ENCODE measurements at places on chromosomes 3 and 15.
A peak's percentile ranks its signal among the peaks of the same experiment; 100 is the strongest.

- DNase-seq, result no peak
These were observed 6.0 kb upstream of the HERC1 start for GRCh38 chr15:63839722-63840121.

GRCh38 chr3:72490688-72491435, 357.4 kb downstream of the SHQ1 start:
- peak; percentile 58 for DNase-seq

DNA sequence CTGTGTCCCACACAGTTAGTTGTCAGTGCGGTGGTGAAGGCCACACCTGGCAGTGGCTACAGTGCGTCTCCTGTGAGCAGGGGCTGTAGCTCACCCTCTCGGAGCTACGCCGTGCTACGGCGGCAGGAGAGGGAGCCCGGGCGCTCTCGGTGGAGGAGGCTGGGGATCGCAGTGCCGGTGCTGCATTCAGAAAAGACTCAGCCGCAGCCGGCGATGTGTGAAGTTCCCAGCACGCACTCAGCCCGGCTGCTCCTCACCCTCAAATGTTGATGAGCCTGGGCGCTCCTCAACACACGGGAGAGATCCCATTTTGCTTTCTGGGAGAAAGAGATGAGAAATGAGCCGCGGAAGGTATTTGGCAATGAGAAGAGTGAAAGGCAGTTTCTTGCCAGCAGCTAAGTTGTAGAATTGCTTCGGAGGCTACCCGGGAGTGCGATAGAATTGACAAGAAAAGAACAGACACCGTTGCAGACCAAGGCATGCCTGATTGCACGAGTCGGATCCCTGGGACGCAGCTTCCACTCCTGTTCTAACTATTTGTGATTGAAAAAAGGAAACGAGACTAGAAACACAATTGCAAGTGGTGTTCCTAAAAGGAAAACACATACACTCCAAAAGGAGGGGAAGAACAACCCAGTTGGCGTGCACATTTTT, at the start of gene UNC13C:
UNC13C (plus strand) TSS at position 189 of the 654 bp plus-strand sequence. CDS start 34,463 bp downstream, outside the sequence.
- DNase-seq, result peak; percentile 73

DNA sequence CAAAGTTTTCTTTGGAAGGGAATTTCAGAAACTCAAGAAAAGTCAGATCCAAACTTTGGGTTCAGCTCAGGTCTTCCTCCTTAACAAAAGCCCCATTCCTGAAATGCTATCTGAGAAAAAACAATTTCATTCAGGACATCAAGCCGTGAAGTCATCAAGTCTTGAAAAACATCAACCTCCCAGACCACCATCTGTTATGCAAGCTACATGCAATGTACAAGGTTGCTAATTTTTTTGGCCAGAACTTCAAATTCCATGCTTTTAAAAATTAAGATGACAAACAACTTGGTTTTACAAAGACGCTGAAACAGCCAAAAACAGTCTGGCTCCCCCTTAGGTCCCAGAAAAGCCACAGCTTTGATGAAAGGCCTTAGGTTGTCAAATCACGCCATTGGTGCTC, 53.9 kb upstream of the WNT5A start:
- no peak for DNase-seq

DNA sequence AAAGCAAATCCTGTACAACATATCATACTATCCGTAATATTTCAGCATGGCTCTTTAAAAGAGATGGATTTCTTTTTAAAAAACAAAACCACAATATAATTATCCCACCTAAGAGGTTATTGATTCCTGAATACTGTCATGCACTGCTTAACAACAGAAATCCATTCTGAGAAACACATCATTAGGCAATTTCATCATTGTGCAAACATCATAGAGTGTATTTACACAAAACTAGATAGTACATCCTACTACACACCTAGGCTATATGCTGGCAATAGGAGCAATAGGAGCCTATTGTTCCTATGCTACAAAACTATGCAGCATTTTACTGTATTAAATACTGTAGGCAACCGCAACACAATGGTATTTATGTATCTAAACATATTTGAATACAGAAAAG, 242.0 kb downstream of the NEK10 start:
- DNase-seq, result no peak

DNA sequence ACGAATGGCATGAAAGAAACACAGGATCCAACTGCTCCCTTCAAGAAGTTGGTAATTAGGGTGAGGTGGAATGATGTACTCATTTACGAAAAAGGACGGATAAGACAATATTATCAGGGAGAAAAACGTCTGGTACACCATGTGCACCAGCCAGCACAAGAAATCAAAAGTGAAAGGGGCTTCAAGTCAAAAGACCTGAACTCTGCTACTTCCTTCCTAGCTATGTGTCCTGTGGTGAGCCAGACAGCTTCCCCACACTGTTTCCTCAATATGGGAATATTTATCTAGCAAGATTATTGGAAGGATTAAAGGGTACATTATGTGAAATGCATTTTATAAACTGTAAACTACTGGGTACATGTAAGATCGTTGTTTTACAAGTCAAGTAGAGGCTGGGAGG, 33.9 kb downstream of the RAB27A start:
- DNase-seq, result no peak

- DNase-seq, result no peak
These were observed 175.0 kb upstream of the PFN2 start for GRCh38 chr3:150145659-150146058.

DNA sequence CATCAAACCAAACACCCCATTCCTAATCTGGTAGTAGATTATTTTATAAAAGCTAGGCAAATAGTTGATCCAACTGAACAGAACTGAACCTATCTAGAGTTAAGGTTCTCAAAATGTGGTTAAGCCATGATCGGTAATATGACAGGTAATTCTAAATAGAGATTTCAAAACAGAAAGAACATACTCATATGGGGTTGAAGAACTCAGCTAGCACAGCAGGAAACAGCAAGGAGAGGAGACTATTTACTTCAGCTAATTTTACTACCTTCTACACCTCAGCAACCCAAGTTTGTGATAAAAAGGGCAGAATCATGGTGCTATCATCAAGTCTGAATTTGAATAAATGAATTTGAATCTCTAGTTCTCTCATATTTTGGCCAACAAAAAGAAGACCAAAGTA, 11.8 kb downstream of the CD47 start:
- DNase-seq, result no peak

DNA sequence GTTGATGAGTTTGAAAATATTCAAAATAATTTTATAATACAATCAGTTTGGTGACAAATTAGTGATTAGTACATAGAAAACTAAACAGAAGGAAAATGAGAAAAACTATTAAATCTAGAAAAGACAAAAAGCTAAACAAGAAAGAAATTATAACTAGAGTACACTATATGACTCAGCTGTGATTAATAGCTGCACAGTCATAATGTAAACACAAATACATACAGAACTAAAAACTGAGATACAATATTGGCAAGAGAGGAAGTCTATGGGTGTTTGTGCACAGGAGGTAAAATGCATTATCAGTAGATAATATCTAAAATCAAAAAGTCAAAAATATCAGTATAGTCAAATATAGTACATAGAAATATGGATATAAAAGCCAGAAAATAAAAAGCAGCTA, 80.7 kb upstream of the PCSK6 start:
- no peak for DNase-seq

DNA sequence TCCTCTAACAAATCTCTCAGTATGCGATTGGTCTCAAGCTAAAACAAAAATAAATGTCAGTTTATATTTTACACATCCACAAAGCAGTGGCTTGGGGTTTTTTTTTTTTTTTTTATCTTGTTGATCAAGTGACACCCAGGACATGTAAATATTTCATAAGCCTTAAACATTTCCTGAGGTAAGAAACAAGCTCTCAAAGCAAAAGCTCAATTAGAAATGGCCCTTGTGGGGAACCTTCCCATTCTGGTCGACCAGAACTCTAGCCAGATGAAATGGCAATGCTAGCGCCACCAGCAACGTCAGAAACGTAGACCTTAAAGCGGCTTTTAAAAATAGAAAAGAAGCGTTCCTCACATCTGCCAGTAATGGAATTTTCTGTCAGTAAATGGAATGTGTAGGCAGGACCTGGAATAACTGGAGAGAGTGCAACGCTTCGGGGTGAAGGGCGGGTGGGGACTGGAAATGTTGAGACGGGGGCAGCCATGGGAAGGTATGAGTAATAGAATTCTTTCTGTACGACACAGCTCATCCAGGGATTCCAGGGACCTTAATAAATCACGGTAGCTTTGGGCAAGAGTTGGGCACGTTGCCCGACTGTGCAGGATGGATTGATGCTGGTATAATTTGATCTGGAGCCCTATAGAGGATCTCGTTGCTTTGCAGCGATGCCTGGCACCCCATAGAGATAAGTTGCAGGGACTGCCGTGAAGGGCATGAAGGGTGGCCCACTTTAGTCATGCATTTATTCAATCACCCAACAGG, 44.4 kb downstream of the BTD start:
- peak; percentile 56 for DNase-seq

GRCh38 chr3:111858642-111859041, 423 bp upstream of the PHLDB2 start:
- peak; percentile 54 for DNase-seq

DNA sequence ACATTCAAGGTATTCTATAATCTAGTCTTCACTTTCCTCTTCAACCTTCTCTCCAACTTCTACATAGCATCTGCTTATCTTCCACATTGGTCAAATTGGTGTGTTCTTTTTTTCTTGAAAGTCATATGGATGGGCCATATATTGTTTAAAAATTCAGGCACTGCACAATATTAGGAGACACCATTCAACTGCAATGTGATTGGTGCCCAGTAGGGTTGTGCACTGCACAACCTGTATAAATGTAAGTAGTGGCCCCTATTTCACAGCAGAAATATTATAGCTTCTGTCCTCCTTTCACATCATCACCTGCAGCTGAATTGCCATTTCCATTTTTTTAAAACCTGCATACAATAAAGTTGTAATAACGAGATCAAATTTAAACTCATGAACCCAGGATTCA, 18.1 kb upstream of the GOLIM4 start:
- no peak for DNase-seq

DNA sequence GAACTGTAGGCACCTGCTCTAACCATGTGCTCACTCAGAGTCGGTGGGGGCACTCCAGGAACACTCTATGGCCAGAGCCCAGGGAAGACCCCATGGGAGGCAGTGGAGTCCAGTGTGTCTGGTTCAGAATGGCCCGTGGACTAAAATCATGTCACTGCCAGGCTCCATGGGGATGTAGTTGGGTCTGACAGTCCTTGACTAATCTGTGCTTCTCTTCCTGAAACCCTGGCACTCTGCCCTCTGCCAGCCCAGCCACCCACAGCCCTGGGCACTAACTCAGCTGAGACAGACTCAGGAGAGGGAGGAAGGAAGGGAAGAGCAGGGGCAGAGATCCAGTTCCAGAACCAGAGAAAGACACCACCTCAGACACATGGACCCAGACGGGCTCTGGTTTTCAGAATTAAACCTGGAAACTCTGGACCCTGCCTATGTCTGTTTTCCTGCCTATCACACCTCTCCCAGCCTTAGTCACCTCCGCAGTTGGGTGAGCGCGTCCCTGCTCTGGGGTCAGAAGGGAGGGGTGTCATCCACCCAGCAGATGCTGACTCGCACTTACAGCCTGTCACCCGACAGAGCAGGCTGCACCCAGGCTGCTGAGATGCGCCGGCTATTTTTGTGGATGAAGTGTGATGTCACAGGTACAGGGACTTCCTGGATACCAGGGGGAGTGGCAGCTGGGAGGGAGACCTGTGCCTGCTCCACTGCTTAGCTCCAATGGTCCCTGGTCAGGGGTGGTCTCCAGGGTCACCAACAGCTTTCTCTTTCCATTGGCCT, 56.8 kb upstream of the INSYN1 start:
- DNase-seq, result no peak

DNA sequence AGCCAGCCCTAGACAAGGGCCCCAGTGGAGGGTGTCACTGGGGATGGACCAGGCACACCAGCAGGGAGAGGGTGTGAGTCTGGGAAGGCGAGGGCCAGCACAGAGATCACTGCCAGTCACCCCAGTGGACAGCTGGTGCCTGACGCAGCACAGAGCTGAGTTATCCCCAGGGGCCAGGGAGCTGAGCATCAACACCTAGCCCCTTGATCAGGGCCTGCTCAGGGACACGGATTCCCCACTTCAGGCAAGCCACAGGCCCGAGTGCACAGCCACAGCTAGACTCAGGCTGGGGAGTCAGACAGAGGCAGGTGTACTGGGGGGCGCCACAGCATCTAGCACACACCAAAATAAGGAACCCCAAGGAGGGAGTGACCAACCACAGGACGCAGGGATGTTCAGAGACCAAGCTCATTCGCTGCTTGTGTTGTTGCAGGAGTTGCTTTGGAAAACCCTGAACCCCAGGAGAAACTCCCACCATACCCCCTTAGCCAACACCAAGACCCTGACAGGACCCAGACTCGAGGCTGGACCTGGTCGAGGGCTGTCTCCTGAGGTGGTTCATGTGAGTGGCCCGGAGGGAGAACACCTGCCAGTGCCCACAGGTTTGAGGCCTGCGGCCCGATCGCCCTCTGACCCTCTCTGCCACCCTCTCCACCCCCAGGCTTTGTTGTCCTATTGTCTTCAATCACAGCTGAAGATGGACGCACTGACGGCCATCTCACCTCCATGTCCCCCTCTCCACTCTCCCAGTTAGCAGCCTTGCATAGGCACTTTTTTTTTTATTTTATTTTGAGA, 146.8 kb downstream of the TPRA1 start:
- no peak for DNase-seq

GRCh38 chr3:185843126-185843525, 18.3 kb upstream of the IGF2BP2 start:
- no peak for DNase-seq

GRCh38 chr3:126191246-126191645, 10.9 kb upstream of the ALDH1L1 start:
- DNase-seq, result no peak

DNA sequence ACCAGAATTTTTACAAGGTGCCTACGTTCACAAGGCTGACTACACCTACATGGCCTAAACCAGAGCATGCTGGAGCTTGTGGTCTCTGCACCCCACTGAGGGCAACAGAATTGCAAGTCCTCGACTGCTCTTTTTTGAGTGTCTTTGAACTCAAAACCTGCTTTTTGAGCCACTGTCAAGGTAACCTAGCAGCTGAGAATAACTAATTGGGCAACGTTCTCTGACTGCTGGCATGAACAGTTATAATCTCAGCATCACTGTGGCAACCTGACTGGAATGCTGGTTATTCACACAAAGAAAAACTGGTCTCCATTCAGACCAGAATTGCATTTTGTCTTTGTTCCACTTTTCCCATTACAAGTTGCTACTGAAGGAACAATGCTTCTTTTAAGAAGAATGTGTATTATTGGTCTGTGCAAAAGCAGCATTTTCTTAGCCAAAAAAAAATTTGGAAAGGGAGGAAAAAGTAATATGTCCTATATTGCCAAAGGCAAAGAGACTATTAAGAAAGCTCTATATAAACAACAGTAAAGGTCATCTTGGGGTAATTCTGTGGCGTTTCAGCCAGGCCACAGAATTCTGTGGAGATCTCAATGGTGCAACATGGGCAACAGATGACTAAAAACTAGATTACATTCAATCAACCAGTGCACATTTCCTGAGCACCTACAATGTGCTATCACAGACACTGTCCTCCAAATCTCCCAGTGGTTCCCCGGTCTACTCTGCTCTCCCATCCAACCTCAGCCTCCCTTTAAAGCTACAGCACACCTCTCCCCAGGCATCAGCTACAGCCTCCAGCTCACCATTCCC, 76.8 kb downstream of the TNIK start:
- DNase-seq, result no peak

Measured in mesendoderm (in vitro differentiated cells).